ENCODE measurements at places on chromosomes 6 and 20. TPM values are rescaled to one million over a fixed set of nuclear protein-coding genes. Genes with fewer than 3 reads are reported as not detected.

DNA sequence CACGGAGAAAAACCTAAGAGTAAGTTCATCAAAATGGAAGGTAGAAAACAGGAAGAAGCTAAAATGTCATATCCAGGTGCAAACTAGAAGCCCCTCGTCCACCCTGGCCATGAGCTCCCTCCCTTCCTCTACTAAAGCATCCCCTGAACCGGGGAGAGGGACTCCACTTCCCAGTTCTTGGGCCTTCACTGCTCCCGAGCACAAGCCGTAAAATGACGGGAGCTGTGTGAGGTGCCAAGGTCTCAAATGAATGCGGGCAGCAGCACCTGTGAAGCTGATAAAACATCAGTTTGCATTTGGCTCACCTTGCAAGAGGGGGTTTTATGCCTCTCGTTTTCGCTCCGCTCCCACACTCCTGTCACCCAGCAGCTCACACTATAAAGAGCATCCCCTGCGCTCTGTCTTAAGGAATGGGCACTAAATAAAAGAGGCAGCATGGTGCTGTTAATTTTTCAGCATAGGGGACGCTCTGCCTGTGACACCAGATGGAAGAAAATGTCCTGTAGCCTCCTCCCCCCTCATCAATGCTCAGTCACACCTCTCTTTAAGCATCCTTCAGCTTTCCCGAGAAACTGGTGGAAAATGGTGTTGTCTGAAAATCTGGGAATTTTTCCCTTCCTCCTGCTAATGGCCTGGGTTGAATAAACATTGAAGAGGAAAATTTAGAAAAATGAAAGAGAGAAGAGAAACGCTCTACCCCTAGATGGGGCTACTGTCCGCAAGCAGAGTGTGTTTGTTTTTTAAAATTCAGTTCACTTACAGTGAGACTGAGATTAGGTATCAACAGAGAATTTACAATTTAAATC is 563.0 kb upstream of the AGPAT4 start:
- no peak overlapping the region for H3K4me3 ChIP-seq
- no peak overlapping the region for H3K27ac ChIP-seq
- H3K27me3 ChIP-seq: no peaks in the 10 kb centered on the region
- DNase-seq: no peak
- H3K36me3 ChIP-seq: no peaks in the 10 kb centered on the region

- no peak overlapping the region for H3K4me3 ChIP-seq
- H3K27ac ChIP-seq: no peak overlapping the region
- H3K4me1 ChIP-seq: peaks cover 21% of the 10 kb centered on the region
- H3K27me3 ChIP-seq: no peaks in the 10 kb centered on the region
- DNase-seq: no peak
- H3K36me3 ChIP-seq: no peaks in the 10 kb centered on the region
Observed at GRCh38 chr20:50003253-50003656, 20.5 kb downstream of the SNAI1 start.

- peak overlapping the region; percentile 89 for H3K4me3 ChIP-seq
- H3K27me3 ChIP-seq: no peaks in the 10 kb centered on the region
- peaks cover 12% of the 10 kb centered on the region for H3K4me1 ChIP-seq
- peak overlapping the region; percentile 99 for H3K27ac ChIP-seq
Observed at GRCh38 chr6:21587961-21588480, 5.5 kb upstream of the SOX4 start.

- no peak overlapping the region for H3K4me3 ChIP-seq
- no peak overlapping the region for H3K27ac ChIP-seq
- peaks cover 23% of the 10 kb centered on the region for H3K4me1 ChIP-seq
Observed at GRCh38 chr20:37337208-37337991, 8.5 kb upstream of the SRC start.

GRCh38 chr20:4326195-4327065 is 311.1 kb upstream of the RNF24 start:
- no peaks in the 10 kb centered on the region for H3K27me3 ChIP-seq
- H3K27ac ChIP-seq: no peak overlapping the region
- DNase-seq: no peak
- no peaks in the 10 kb centered on the region for H3K36me3 ChIP-seq
- H3K4me1 ChIP-seq: no peaks in the 10 kb centered on the region
- no peak overlapping the region for H3K4me3 ChIP-seq

GRCh38 chr6:14858808-14859207 is 387.1 kb upstream of the JARID2 start:
- no peaks in the 10 kb centered on the region for H3K27me3 ChIP-seq
- no peaks in the 10 kb centered on the region for H3K36me3 ChIP-seq
- peaks cover 11% of the 10 kb centered on the region for H3K4me1 ChIP-seq
- H3K27ac ChIP-seq: no peak overlapping the region

DNA sequence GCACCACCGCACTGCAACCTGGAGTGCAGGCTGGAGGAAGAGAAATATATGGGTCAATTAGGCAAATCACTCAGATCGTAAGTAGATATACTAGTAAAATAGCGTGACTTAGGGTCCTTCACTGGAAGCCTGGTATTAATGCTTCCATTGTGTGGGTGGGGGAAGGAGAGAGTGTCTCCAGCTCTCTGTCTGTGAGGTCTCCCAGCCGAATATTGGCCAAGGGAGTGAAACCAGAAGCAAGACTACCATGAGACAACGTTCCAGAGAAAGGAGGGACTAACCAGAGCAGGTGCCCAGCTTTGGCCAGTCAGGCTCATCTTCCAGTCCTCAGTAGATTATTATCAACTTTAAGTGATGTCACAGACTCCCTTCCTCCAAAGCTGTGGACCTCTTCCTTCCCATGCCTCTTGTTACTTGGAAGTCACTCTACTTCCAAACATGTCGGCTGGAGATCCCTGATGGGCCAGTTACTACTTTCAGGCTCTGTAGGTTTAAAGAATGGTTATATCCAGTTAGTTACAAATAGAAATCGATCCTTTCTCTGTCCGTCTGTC is 28.8 kb downstream of the MTHFD1L start:
- H3K36me3 ChIP-seq: peaks cover 9% of the 10 kb centered on the region
- H3K27me3 ChIP-seq: no peaks in the 10 kb centered on the region
- no peak overlapping the region for H3K4me3 ChIP-seq
- H3K4me1 ChIP-seq: peaks cover 11% of the 10 kb centered on the region
- DNase-seq: no peak

DNA sequence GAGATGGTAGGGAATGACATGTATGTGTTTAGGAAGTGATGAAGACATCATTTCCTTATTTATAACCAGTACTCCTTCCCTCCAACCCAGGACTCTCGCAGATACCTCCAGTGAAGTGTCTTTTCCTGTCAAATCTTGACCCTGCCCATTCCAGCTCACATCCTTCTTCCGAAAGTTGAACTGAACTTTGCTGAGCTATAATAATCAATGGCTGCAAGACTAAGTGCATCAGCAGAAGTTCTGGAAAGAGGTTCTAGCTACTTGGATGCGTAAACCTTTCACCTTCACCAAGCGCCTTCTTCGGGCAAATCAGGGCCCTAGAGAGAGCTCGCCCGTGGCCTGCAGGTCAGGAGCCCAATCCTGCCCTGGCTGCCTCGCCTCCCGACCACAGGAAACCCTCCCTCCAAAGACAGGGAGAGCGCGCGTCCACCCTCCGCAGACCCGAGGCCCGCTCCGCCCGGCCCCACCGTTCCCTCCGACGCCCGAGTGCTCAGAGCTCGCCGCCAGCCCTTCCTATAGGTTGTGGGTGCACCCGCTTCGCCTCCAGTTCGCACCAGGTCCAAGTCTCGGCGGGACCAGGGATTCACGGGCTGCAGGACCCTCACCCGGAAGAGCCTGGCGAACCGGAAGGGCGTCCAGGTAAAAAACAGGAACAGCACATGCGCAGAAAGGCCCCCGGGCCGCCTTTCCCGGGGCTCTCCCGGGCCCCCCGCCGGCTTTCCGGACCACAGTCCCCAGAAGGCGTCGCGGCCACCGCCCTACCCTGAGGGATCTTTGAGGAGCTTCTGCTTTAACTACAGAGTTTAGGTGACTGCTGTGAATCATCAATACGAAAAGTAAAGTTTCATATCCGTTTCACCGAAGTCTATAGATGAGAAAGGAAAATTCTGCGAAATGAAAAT is at the start of gene ZNF334:
TSS of gene ZNF334 (minus strand) at position 617 of the 902 bp plus-strand sequence. CDS start 1,457 bp downstream, outside the sequence.
- peak; percentile 9 for DNase-seq
- H3K27ac ChIP-seq: no peak within 1 kb of the TSS
- peaks cover 4% of the 10 kb centered on the region for H3K4me1 ChIP-seq
- H3K36me3 ChIP-seq: no peaks in the 10 kb centered on the region
- peak within 1 kb of the TSS; percentile 59 for H3K4me3 ChIP-seq
- peaks cover 4% of the 10 kb centered on the region for H3K27me3 ChIP-seq

DNA sequence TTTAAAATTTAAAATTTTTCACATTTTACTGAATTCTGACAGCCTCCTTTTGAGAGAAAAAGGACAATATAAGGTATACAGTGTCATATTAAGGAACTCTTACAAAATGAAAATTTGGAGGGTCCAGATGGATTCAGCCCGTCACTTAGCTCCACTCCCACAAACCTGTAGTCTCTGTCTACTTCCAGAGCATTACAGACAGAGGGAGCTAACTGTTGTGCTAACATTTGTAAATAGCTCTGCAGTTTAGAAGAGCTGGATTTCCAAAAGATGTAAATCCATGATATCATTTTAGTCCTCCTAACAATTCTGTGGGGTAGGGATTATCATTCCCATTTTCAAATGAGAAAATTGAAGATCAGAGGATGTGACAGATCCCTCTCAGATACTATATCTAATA is 16.1 kb upstream of the SERINC3 start:
- H3K27ac ChIP-seq: no peak overlapping the region
- no peak overlapping the region for H3K4me3 ChIP-seq
- peaks cover 3% of the 10 kb centered on the region for H3K4me1 ChIP-seq
- DNase-seq: no peak
- H3K27me3 ChIP-seq: no peaks in the 10 kb centered on the region

- H3K4me3 ChIP-seq: no peak overlapping the region
- no peak overlapping the region for H3K27ac ChIP-seq
- no peaks in the 10 kb centered on the region for H3K4me1 ChIP-seq
- H3K27me3 ChIP-seq: no peaks in the 10 kb centered on the region
- H3K36me3 ChIP-seq: no peaks in the 10 kb centered on the region
Observed at GRCh38 chr6:84469144-84469543, 241.7 kb upstream of the CEP162 start.

- no peaks in the 10 kb centered on the region for H3K36me3 ChIP-seq
- no peak overlapping the region for H3K27ac ChIP-seq
- H3K4me1 ChIP-seq: no peaks in the 10 kb centered on the region
- no peaks in the 10 kb centered on the region for H3K27me3 ChIP-seq
- H3K4me3 ChIP-seq: no peak overlapping the region
- DNase-seq: no peak
Observed at GRCh38 chr6:37027036-37027720, 21.7 kb downstream of the FGD2 start.

DNA sequence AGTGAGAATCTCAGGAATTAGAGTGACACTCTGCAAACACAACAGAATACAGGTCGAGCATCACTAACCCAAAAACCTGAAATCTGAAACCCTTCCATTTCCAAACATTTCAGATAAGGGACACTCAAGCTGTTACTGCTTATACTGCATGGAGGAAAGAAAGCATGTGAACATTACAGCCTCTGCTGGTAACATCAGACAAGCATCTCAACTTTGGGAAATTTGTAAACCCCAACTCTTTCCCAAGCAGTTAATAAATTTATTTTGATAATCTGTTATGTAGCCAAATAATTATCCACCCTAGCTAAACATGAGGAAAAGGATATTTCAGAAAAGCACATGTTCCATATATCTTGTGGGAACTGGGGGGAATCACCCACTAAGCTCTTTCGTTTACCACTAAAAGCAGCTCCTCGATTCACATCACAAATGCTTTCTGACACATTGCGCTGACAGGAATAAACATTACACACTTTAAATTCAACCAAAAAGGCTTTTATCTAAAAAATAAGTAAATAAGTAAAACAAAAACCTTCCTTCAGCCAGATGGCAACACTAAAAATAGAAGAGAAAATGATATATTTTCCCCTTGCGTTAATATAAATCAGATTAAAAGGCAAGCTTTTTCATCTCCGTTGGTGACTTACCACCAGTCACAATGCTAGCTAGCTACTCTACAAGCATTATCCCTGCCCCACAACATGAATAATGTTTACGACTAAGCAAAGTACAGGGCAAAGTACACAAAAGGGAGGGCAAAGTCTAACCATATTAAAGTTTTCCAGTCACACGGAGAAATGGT is 120.8 kb downstream of the MAP7 start:
- no peaks in the 10 kb centered on the region for H3K36me3 ChIP-seq
- no peak overlapping the region for H3K27ac ChIP-seq
- DNase-seq: no peak
- H3K27me3 ChIP-seq: no peaks in the 10 kb centered on the region

DNA sequence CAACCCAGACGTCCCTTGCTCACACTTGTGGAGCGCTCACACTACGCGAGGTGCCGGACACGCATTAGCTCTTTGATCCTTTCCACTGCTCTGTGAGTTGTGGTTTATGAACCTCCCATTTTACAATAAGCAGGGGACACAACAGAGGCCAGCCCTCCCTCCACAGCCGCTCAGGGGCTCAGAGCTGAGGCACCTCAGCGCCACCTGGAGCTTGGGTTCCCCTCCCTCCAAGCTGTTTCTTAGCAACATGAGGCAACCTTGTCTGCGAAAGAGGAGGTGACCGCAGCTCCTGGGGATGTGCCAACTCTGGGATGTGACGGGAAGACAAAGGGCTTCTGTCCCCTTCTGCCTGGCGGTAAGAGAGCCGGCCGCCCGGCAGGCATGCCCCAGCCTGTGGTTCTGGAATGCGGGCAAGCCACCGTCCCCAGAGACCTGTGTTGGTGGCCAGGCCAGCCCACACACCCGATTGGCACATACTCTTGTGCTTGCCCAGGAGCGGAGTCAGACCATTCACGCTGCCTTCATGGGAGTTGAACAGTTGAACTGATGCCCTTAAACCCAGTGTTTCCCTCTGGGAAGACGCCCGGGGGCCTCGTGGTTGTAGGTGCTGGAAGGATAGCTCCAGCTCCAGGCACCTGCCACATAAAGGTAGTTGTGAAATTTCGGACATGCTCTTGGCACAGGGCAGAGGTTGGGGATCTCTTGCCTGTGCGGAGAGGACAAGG is 44.5 kb downstream of the RBM38 start:
- no peaks in the 10 kb centered on the region for H3K36me3 ChIP-seq
- peaks cover 50% of the 10 kb centered on the region for H3K4me1 ChIP-seq
- no peak for DNase-seq
- H3K4me3 ChIP-seq: no peak overlapping the region
- no peak overlapping the region for H3K27ac ChIP-seq

DNA sequence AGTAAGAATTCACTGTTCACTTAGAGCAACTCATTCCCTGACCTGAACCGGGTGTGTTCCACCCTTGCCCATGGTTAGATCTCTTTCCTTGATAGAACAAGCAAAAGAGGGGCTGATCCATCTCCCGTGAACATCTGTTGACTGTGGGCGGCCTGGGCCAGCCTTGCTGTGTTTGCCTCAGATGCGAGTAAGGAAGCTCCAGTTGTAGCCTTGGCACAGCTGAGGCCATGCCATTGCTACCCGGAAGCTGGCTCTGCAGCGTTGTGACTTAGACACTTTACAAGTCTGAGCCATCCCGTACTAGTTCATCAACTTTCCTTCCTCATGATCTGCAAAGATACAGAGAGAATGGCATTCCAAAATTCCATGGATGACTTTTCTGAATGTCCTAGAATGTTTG is 139.0 kb downstream of the MAP3K4 start:
- H3K36me3 ChIP-seq: peaks cover 6% of the 10 kb centered on the region
- no peak overlapping the region for H3K4me3 ChIP-seq
- H3K27me3 ChIP-seq: no peaks in the 10 kb centered on the region
- no peaks in the 10 kb centered on the region for H3K4me1 ChIP-seq
- DNase-seq: no peak
- H3K27ac ChIP-seq: no peak overlapping the region

The PTGIS gene
- total RNA-seq: 0.76 TPM

The B3GALT4 gene
- total RNA-seq: 9.0 TPM

The OXT gene
- 0.42 TPM for total RNA-seq

The KCNK16 gene
- not detected for total RNA-seq

The C20orf144 gene
- 0.09 TPM for total RNA-seq

The EYA4 gene
- 6.2 TPM for total RNA-seq

The NCOA5 gene
- 25.4 TPM for total RNA-seq

The NOX3 gene
- not detected for total RNA-seq

The METTL24 gene
- 1.5 TPM for total RNA-seq

The DEFB132 gene
- not detected for total RNA-seq

The GRM1 gene
- total RNA-seq: under 0.01 TPM
